ENCODE measurements at places on chromosomes 5 and 9.

GRCh38 chr5:109566361-109566760, 123.4 kb upstream of the MAN2A1 start:
- no peak for DNase-seq

DNA sequence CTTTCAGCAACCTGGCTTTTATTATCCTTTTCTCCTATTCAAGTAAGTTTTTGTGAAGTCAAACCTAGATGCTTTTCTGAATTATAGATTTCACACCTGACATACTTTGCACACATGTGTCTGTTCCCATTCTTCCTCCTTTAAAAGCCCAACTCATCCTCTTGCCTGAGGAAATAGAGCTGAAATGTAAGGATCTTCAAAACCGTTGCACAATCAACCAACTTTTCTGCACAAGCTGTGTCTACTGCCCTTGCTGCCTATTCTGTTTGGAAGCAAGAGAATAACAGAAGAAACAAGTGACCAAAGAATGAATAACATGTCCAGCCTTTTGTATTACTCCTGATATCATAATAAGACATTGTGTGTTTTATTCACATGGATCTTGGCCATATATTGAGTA, 95.1 kb upstream of the ITGA1 start:
- DNase-seq: no peak

DNA sequence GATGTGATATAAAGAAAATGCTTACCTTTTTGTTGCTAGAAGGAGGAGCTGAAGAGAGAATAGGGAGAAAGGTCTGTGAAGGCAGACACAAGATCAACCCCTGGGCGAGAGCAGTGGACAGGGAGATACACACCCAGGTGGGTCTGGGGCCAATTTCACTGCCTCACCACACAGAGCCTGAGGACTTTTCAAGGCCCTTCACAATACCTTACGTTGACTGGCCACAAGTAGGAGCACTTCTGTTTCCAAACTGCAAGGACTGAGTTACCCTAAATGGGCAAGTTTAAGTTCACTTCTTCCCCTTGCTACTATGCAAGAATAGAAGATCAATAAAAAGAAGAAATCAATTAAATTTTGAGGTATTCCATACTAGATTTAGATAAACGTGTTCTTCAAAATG, 174.5 kb upstream of the SLC12A2 start:
- DNase-seq: no peak

DNA sequence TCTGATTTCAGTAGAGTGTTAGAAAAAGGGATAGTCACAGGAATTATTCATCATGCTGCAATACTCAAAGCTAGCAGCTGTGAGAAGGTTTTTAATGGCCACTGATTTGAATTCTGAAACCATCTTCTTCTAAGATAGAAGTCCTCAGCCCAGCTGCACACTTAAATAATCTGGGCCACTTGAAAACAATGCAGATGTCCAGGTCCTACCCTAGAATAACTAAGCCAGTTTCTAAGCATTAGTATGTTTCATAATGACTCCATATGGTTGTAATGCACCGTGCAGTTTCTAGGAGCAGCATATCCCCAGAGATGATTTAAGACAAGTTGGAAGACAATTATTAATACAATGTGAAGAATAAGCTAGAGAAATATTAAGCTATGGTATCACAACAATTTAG, 159.9 kb upstream of the FBXL17 start:
- no peak for DNase-seq

DNA sequence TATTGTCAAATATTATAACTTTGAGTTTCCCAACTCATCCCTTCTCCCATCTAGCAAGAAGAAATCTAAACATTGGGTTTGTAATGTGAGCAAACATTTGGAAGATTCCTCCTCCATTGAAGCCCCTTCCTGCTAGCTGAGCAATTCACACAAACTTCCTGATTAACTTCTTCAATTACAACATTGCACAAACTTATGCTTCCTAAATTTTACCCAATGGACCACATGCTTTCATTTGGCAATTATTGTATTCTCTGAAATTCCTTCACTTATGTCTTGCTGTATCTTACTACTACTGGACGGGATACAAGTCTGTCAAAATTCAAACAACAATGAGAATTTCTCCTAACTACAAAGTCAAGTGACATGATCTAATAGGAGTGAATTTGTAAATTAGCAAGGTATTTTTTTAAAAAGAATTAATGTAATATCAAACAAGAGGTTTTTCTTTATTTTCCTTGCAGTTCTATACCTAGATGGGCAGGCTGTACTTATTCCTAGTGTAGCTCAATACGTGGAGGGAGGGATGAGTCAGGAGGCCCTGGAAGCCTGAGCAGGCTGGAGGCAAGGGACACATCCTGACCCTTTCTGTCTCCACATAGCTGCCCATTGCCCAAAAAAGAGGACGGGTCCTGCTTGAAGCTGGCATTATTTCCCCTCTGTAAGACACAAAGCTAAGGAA, 11.8 kb upstream of the IFNW1 start:
- no peak for DNase-seq

- DNase-seq: peak; percentile 81
Measured at GRCh38 chr9:135087489-135087792, at the start of gene OLFM1. OLFM1 (plus strand) TSS chr9:135087668; CDS start chr9:135087990, 322 bp downstream.

GRCh38 chr5:21882074-21882745, 970.9 kb downstream of the CDH12 start:
- no peak for DNase-seq

- DNase-seq: peak; percentile 95
Measured at GRCh38 chr5:67315082-67315989, 118.7 kb upstream of the CD180 start.

GRCh38 chr9:112041536-112042243, 133.4 kb downstream of the SUSD1 start:
- no peak for DNase-seq

GRCh38 chr9:18545636-18546360, 71.8 kb downstream of the ADAMTSL1 start:
- no peak for DNase-seq

DNA sequence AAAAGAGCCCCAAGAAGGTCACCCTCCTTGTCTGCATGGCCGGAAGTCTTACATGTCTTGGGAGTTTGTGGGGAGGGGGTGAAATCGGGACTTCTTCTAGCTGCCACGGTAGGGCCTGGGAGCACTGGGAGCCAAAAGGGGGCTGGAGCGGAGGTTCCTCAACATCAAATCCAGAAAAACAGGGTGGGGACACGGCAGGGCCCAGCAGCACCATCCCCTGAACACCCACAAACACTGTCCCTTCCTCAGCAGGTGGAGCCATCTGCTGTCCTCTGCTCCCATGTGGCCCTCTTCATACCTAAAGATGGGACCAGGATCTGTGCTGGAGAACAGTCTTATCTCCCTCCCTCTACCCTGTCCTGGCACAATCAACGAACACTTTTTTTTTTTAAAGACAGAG, 2.7 kb downstream of the TERT start:
- no peak for DNase-seq

DNA sequence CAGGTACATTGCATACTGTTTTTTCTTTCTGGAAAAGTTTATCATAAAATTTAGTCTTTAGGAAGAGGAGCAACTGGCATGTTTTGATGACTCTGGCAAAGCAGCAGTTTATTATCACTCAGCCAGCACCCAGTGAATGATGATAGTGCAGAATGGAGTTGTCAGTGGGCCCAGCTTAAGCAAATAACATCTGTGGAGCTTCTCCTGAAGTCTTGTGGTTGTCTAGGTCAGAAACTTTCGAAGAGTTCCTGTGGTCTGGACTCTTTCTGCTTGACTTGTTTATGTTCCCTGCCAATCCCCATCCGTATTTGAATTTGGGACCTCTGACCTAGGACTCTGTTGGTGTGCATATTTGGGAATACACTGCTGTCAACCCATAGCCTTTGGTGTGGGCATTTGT, 38.1 kb upstream of the C5orf47 start:
- no peak for DNase-seq

DNA sequence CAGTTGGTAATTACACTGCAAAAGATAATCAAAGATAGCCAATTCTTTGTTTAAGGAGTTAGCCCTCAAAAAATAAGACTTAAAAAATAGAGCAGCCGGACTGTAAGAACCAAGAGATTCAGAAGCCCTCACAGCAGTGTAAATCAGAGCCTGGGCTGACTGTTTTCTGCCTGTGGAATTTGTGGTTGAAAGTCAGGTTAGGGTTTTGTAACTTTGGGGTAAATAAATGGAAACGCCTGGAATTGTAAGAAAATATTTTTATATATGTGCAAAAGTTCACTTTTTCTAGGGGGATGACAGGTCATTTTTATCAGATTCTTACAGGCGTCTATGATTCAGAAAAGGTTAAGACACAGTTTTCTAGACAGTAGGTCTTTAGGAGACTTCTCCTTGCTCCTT, 35.6 kb downstream of the KLHL3 start:
- DNase-seq: no peak

DNA sequence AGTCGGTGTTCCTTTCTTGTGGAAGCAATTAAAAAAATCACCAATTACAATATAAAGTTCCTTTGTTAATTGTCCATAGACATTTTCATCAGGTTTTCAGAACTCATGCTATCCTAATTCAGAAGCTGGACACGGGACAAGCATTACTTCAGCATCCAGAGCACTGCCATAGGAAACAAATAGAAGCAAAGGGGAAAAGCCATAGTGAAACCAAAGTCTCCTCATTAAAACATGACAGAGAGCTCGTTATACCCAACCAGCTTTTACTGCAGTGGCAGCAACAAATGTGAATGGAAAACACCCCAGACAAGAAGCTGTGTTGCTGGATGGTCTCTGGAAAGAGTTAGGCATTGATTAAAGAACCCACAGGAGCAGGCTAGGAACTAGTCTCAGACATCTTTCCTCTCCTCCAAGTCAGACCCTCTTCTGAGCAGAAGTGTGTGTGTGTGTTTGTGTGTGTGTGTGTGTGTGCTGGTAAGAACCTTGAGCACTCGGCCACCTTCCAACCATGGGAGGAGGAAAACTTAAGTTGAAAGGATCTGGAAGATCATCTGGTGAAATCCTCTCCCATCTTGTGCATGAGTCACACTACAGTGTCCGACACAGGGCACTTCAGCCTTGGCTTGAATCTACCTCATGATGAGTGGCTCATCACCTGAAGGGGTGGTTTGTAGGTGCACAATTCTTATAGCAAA, 162.6 kb upstream of the ADAMTS16 start:
- peak; percentile 4 for DNase-seq

DNA sequence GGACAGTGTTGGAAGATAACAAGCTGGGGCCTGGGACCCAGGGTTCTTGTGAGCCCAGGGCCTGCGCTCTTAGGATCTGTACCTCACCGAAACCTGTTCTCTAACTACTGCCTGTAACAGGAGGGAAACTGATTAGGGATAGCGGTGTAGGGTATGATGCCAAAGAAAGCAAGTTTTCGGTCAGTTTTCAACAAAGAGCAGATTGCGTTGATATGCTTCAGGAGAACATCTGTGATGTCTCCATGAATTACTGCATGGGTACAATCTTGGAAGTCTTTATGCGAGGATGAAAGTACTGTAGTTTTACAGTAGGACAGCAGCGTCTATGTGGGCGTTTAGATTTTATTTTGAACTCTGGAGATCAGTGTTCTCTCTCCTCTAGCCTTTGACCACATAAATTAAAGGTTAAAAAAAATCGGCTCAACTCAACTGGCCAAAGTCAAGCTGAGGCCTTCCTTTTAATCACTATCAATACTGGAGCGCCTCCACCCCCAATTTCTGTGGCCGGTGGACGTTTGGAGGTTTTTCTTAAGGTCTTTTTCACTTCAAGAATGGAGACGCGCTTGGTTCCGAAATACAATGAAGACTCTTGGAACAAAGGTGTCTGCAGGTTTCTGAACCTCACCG, 3.0 kb downstream of the NFIL3 start:
- DNase-seq: no peak

DNA sequence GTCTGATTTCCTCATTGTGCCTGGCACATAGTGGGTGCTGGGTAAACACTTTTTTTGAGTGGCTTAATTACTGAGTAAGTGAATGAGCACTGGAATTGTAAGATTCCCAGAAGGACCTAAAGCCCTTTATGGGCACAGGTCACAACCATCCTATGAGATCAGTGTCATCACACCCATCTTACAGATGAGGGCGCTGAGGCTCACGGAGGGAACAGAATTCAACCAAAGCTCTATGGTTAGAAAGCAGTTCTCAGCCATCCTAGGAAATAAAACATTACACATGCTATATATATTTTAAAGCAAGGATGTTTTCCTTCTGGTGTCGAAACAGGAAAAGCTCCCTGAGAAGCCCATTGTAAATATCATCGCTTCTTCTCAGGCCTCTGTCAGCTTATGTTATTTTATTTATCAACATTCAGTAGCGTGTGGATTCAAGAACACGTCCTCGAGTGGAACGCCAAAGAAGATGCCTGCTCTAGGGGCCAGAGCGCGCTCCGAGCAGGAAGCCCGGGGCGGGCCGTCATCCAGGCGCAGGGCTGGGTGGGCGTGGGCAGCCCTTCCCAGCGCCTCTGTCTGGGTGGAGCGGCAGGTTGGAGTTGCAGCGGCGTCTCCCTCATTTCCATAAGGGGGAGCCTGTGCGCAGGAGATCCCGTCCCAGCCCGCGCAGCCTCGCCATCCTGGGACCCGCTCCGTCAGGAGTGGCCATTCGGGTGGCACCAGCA, 155.8 kb upstream of the SMIM23 start:
- no peak for DNase-seq

DNA sequence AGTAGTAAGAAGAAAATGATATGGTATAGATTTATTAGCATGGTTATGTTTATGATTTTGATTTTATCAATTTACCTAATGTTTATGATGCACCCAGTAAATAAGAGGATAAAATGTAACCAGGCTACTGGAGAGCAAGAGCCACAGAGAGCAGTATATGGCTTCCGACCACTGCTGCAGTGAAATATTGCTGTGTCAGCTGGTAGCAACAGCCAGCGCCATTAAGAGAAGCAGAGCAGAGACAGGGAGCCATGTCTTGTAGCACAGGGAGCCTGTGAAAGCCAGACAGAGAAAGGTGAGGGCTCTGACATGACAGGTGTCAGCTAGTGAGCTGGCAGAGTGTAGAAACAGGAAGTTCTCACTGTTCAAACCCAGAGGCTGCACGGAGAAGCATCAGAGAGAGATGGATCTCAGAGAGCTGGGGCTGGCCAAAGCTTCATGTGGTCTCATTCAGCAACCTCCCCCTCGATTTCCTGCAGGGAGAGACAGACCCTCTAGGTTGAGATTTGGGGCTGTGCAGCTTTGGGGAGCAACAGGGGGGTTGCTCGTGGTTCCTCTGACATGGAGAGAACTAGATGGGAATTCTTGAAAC, 202.1 kb downstream of the MED10 start:
- no peak for DNase-seq

- DNase-seq: no peak
Measured at GRCh38 chr5:123454259-123454911, 31.2 kb upstream of the CEP120 start.

DNA sequence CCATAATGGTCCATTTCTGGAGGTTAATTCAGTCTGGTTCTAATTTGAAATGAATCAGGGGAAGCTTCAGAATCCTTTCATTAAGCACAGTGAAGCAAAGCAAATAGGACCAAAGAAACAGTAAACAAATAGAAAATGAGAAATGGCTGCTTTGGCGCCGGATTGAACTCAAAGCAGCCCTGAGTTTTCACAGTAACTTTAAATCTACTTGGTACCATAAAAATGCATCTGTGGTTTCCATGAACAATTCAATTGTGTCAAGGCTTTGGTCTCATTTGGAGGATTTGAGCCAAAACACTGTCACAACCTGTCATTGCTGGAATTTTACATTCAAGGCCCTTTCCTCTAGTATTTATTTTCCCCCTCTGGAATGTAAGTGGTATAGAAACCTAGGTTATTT, 25.9 kb upstream of the DAPK1 start:
- DNase-seq: no peak
